Cortex of kidney (tissue), 1 donor: ENCODE measurements at places on chromosomes 6 and 20.

DNA sequence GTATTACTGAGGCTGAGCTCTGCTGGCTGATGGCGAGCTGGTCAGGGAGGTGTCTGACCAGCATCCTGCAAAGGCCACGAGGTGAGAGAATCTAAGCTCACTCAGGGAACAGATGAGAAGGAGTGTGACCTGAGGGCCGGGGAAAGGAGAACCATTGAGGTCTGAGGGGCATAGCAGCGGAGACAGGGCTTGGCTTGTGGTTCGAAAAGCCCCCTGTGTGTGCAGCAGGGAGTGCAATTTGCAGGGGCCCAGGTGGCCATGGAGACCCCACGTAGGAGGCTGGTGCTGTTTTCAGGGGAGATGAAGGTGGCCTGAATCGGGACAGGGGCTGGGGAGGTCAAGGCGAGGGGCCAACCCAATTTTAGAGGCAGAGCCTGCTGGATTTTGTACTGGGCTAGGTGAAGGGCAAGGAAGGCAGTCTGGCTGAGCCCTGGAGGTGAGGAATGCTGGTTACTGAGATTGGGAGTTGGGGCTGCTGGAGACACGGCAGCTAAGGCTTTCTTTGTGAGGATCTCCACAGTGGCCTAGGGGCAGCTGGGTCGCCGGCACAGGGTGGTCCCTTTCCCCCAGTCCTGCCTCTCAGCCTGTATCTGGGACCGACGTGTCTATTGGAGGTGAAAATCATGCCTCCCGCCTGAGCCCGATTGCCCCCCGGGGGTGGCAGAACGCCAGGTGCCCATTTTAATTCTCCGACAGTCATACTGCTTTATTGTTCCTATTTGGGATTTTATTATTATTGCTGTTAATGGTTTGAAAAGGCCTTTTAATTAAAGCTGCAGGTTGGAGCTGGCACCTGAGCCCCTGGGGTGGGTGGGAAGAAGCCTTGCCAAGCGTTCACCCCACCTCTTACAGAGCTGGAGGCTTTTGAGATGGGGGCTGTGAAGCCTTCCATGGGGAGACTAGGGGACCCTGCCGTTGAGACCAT lies 28.4 kb downstream of the DLGAP4 start:
- DNase-seq = no peak

DNA sequence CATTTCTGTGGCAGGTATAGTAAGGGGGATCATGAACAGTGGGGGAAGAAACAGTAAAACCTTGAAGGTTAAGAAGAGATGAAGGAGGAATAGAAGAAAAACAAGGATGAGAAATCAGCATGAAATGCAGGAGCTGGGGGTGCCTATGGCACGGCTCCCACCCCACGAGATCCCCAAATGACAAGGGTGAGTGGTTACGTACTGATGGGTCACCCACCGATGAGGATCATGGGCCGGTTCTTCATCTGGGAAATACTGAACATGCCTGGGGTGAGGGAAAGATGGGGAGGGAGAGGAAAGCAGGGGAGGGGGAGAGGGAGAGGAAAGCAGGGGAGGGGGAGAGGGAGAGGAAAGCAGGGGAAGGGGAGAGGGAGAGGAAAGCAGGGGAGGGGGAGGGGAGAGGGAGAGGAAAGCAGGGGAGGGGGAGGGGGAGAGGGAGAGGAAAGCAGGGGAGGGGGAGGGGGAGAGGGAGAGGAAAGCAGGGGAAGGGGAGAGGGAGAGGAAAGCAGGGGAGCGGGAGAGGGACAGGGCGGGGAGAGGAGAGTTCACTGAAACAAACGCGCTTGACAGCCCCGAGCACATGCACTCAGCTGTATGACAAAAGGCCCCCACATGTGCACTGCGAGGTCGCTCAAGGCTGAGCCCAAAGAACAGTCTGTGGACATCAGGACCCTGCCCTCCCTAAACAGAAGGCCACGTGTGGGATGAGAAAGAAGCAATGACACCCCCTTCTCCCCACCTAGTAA lies 25.3 kb downstream of the MOCS1 start:
- no peak for DNase-seq

DNA sequence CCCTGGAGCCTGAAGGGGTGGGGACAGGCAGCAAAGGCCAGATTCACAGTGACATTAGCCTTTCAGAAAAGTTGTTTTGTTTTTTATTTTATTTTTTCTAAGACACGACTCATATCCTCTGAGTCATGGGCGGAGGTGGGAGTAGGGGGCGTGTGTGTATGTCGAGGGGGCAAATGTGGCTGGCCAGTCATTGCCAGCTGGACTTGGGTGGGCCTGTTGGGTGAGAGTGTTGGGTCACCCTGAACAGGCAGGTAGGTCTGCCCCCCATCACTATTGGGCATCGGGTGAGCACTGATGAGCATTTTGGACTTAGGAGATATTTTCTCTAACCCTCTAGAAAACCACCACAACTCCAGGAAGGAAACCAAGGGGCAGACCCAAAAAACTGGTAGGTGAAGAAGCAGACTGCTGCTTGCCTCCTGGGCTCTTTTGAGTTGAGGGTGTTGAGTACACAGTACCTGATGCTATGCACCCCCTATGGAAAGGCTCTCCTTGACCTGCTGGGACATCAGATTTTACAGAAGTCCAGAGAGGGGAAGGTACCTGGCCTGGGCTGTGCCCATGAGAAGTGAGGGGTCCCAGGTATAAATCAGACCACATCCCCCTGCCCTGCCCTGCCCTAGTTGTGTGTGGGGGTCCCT lies 5.6 kb downstream of the SMIM29 start:
- DNase-seq = no peak

GRCh38 chr20:13054011-13054410 lies 45.2 kb downstream of the SPTLC3 start:
- DNase-seq = no peak

GRCh38 chr20:58708246-58708931 lies 15.8 kb downstream of the NPEPL1 start:
- DNase-seq = no peak

- DNase-seq = no peak
Observed at GRCh38 chr20:63519668-63520503, 679 bp upstream of the PPDPF start.

DNA sequence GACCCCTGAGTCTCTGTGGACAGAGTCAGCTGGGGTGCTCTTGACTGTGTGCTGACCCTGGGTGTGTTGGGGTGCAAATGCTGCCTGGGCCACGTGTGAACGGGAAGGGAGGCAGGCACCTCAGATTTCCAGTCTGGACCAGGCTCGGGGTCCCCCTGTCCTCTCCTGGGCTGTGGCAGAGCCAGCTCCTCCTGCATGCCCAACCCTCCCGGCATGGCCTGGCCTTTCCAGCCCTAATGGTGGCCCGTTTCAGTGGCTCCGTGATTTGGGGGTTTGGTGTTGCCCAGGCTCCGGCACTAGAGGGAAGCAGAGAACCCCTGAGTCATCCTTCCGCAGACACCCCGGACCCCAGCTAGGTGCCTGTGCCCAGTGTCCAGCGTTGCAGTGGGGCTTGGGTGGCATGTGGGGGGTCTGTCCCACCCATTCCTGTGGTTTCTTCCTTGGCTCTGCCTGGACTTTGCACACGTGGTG lies 9.1 kb downstream of the RBM38 start:
- DNase-seq = no peak

DNA sequence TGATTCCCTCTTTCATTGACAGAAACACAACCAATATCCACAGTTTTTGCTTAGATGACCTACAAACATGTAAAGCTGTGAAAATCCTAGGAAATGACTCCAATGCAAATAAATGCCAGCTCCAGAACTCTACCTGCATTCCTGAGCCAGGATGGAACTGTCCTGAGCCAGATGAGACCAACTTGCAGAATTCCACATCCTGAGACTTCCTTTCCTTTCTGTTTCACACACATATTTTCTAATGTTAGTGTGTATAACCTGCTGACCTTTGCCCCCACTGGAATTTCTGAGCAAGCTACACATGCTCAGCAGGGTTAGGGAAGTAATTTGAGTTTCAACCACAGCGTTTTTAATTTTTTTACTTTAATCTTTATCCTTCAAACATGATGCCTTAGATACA lies 69.6 kb upstream of the ADGRF1 start:
- DNase-seq = no peak

- no peak for DNase-seq
Observed at GRCh38 chr6:139327038-139327437, 35.2 kb upstream of the TXLNB start.

DNA sequence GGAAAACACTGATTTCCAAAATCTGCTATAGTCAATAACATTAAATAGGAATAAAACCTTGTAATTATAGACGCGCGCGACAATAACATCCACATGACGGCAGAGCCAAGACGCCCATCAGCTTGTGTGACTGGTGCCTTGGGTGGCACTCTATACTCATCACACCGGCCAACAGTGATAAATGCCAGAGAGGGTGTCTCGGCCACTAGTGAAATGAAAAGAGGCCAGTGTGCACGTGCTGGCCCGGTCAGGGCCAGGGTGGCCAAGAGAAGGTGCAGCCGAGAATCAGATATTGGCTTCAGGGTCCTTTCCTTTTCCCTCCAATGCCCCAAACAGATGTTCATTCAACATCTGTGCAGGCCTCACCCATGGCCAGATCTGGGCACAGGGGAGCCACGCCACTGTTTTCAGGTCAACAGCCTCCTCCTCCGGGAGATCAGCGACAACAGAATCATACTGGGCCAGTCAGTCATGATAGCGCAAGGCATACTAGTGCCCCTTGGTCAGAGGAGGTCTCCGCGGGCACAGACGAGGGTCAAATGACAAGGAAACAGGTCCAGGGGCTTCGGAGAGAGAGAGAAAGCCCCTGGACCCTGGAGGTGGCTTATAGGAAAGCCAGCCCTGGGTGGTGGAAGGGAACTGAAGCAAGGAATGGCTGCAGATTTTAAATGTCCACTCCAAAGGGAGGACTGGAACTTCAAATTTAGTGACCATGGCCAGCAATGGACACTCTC lies 134.5 kb downstream of the PRND start:
- no peak for DNase-seq
